ENCODE measurements at places on chromosomes 1 and 21.
A peak's percentile ranks its signal among the peaks of the same experiment; 100 is the strongest.

DNA sequence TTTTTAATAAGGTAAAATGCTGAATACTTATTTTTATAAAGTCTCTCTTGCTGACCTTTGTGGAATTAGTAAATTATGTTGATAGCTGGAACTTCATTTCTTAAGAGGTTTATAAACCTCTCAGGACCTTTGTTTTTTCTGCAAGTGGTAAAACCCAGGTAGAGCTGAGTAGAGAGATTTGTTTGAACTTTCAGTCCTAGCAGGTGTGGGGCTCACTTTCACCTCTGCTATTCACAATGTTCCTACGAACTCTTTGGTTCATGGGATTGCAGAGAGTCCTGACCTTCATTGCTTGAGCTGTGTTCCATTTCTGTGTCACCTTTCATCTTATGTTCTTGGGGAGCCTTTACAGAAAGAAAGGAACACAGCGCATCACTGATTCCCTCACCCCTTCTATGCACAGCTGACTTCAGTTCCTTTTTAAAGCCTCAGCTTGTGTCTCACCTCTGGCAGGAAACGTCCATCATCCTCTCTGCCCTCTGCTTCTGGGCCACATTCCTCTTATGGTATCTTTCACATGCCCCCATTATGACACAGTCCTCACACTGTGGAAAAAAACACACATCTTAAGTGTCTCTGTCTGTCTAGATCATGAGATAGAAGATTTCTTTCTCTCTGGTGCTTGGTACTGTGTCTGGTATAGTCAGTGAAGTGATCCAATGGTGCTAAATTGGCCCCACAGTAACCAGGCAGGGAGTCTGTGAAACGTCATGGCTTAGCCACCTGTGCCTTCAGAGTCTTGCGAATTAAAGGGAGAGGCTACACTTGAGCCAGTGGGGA lies 262.5 kb upstream of the B3GALT2 start:
- no peak for DNase-seq

- peak; percentile 63 for DNase-seq
Observed at GRCh38 chr1:68120136-68120791, 69.8 kb upstream of the DIRAS3 start.

DNA sequence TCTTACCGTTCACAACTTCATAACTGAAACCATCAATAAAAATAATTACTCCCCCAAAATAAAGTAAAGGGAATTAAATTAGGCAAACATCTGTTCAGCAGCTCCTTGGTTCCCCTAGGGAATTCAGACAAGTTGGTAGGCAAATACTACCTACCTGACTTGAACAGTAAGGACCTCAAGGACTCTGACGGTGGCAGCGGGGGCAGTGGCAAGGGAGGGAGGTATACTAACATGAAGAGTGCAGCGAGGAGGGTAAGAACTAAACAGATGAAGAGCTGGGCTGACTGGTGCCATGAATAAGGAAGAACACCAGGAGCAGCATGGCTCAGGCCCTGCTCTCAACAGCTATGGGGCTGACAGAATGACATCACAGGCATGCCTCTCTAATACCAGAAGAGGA lies 33.1 kb downstream of the MTOR start:
- no peak for DNase-seq

- DNase-seq, result no peak
Observed at GRCh38 chr1:85137660-85138059, 63.2 kb downstream of the SYDE2 start.

DNA sequence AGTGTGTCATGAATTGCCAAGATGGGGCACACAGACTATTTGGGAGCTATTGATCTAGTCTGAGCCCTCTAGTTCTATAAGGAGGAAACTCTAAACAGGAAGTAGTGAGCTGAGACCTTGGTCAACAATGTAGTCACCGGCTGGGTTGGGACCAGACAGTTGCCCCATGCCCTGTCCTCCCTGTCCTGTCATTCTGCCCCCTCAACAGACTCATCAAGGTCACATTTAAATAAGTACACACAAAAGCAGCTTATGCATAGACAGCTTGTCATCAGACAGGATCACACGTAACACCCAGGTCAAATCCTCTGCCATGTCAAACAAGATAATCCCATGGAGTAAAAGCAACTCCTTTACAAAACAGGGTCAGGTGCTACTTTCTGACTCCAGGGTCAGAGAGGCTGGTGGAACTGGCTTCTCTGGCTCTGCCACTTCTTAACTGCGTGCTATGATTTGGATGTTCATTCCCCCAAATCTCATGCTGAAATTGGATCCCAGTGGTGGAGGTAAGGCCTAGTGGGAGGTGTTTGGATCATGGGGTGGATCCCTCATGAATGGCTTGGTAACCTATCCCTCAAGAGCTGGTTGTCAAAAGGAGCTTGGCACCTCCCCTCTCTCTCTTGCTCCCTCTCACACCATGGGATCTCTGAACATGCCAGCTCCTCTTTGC lies 128.9 kb downstream of the HIVEP3 start:
- no peak for DNase-seq

- DNase-seq, result no peak
Observed at GRCh38 chr21:29637134-29637533, 302.7 kb downstream of the GRIK1 start.

- DNase-seq, result no peak
Observed at GRCh38 chr1:218514689-218515088, 169.6 kb downstream of the TGFB2 start.
